ENCODE measurements at places on chromosomes 13 and 19.

DNA sequence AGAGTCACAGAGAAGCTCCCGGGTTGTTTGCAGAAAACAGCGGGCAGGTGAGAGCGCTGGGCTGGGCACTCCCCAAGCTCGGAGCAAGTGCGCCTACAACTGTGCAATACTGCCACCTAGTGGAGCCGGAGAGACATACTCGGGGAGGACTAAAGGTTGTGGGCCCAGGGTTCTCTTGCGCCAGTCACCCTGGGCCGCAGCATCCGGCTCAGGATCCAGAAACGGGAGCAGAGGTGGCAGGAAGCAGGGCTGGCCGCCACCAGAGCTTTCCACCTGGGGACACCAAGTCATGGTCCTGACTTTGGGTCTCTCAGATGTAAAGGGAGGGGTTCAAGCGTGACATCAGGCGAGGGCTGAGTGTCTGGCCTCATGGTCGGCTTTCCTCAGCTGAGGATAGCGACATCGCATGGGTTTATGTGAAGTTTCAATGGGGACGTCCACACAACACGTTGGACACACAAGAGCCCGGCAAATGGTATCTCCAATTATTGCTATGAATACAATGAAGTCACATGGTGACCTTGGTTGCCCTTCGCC lies 11.2 kb upstream of the KLK4 start:
- H3K4me3 ChIP-seq = no peak overlapping the region
- H3K27me3 ChIP-seq = no peaks in the 10 kb centered on the region
- peak; percentile 85 for DNase-seq

GRCh38 chr19:18966307-18966706 lies 25.3 kb upstream of the HOMER3 start:
- no peaks in the 10 kb centered on the region for H3K36me3 ChIP-seq
- no peaks in the 10 kb centered on the region for H3K27me3 ChIP-seq
- no peaks in the 10 kb centered on the region for H3K4me1 ChIP-seq
- DNase-seq = no peak
- H3K27ac ChIP-seq = peak overlapping the region; percentile 32

GRCh38 chr13:51134763-51135365 lies 23.8 kb upstream of the C13orf42 start:
- no peak for DNase-seq
- H3K4me3 ChIP-seq = no peak overlapping the region
- no peak overlapping the region for H3K27ac ChIP-seq
- no peaks in the 10 kb centered on the region for H3K27me3 ChIP-seq
- no peaks in the 10 kb centered on the region for H3K4me1 ChIP-seq

DNA sequence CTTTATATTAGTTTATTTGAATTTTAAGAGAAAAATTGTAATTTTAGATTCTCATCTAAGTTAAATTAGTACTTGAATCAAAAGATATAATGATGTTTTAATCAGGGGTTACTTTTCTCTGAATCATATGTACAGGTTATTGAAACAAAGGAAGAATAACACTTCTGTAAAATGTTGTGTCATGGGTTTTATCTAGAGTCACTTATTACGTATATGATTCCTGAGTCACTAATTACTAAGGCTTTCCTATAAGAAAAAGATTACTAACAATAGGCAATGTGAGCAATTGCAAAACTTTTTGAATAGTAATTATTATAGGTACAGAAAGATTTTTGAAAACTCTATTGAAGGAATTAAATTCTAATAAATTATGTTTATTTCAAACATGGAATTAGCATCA lies 99.2 kb upstream of the KLF5 start:
- no peaks in the 10 kb centered on the region for H3K4me1 ChIP-seq
- H3K36me3 ChIP-seq = no peaks in the 10 kb centered on the region
- no peaks in the 10 kb centered on the region for H3K27me3 ChIP-seq
- no peak overlapping the region for H3K4me3 ChIP-seq
- DNase-seq = no peak

GRCh38 chr19:44799627-44800346 lies 9.1 kb upstream of the BCAM start:
- no peaks in the 10 kb centered on the region for H3K4me1 ChIP-seq
- DNase-seq = no peak
- H3K27me3 ChIP-seq = no peaks in the 10 kb centered on the region
- no peak overlapping the region for H3K4me3 ChIP-seq
- H3K36me3 ChIP-seq = no peaks in the 10 kb centered on the region

DNA sequence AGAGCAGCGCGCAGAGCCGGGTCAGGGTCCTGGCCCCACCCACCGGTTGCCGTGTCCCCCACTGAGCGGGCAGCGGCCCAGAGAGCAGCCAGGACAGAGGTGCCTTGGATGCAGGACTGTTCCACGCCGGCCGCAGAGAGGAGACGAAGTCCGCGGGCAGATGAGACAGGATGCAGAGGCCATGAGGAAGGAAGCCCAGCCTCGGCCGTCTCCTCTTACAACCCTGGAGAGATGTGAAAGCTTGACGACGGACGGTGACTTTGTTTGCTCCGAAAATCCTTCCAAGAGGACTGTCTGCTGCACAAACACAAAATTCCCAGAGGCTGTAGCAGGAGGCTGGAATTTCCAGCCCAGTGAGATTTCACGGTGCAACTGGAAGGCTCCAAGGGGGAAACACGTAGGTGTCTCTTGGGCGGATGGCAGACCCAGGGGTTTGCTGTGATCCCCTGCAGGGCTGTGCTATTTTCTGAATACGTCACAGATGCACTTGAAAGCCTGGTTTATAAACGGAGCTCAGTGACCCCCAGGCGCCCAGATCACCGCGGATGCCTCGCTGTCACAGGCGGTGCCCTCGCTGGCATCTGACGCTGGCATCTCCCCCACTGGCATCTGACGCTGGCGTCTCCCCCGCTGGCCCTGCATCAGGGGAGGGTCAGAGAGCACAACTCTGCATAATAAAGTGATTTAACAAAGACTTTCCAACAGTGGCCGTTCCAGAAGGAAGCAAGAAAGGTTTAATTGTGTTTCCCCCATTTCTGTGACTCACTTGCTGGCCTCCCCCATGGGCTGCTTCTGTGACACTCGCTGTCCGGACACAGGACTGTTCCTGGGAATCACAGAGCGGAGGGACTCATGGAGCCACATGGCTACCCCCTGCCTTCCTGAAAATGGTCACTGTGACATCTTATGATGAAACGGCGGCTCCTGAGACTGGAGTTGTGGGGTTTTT lies 62.0 kb upstream of the C13orf46 start:
- no peaks in the 10 kb centered on the region for H3K36me3 ChIP-seq
- peak overlapping the region; percentile 48 for H3K27ac ChIP-seq
- no peak overlapping the region for H3K4me3 ChIP-seq
- DNase-seq = peak; percentile 65
- peaks cover 14% of the 10 kb centered on the region for H3K4me1 ChIP-seq
- no peaks in the 10 kb centered on the region for H3K27me3 ChIP-seq

GRCh38 chr13:23488442-23488841 lies 54.9 kb upstream of the SACS start:
- no peak overlapping the region for H3K4me3 ChIP-seq
- H3K27me3 ChIP-seq = no peaks in the 10 kb centered on the region
- DNase-seq = no peak
- peaks cover 4% of the 10 kb centered on the region for H3K4me1 ChIP-seq
- no peaks in the 10 kb centered on the region for H3K36me3 ChIP-seq

- H3K4me1 ChIP-seq = no peaks in the 10 kb centered on the region
- H3K27me3 ChIP-seq = no peaks in the 10 kb centered on the region
- H3K27ac ChIP-seq = no peak overlapping the region
- H3K36me3 ChIP-seq = no peaks in the 10 kb centered on the region
Observed at GRCh38 chr13:109357751-109358471, 428.5 kb downstream of the IRS2 start.

DNA sequence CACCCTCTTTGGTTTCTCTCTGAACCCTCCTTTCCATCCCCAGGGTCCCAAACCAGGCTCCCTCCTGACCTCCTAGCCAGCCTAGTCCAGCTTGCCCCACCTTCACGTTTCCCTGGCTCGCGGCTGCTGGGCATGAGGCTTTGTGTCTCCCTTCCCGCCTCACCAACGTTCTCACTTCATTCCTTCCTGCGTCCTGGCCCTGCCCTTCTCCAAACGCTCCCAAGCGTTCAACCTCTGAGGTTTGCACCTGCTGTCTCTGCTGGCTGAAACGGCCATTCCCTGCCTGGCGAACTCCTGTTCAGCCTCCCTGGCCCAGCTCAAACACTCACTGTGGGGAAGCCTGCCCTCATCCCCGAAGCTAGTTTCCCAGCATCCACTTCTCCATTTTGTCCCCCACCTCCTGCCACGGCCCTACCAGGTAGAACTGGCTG lies 12.4 kb downstream of the EPS8L1 start:
- H3K4me3 ChIP-seq = no peak overlapping the region
- H3K4me1 ChIP-seq = peaks cover 17% of the 10 kb centered on the region
- no peaks in the 10 kb centered on the region for H3K27me3 ChIP-seq
- no peak for DNase-seq

DNA sequence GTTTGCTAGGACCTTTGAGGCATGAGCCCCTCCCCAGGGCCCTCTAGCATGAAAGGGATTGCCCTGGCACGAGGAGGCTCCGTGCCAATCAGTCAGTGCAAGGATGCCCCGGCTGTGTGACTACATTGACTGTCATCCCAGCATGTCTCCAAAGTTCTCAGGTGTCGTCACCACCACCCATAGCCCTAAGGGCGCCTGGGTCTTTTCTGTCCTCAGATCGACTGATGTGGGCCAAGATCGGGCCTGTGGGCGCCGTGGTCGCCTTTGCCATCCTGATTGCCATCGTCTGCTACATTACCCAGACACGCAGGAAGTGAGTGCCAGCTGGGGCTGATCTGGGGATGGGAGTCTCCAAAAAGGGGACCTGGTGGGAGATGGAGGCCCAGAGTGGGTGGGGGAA lies 18.4 kb downstream of the MAG start:
- peak overlapping the region; percentile 12 for H3K4me3 ChIP-seq
- H3K36me3 ChIP-seq = no peaks in the 10 kb centered on the region
- peaks cover 43% of the 10 kb centered on the region for H3K4me1 ChIP-seq
- peak overlapping the region; percentile 63 for H3K27ac ChIP-seq

DNA sequence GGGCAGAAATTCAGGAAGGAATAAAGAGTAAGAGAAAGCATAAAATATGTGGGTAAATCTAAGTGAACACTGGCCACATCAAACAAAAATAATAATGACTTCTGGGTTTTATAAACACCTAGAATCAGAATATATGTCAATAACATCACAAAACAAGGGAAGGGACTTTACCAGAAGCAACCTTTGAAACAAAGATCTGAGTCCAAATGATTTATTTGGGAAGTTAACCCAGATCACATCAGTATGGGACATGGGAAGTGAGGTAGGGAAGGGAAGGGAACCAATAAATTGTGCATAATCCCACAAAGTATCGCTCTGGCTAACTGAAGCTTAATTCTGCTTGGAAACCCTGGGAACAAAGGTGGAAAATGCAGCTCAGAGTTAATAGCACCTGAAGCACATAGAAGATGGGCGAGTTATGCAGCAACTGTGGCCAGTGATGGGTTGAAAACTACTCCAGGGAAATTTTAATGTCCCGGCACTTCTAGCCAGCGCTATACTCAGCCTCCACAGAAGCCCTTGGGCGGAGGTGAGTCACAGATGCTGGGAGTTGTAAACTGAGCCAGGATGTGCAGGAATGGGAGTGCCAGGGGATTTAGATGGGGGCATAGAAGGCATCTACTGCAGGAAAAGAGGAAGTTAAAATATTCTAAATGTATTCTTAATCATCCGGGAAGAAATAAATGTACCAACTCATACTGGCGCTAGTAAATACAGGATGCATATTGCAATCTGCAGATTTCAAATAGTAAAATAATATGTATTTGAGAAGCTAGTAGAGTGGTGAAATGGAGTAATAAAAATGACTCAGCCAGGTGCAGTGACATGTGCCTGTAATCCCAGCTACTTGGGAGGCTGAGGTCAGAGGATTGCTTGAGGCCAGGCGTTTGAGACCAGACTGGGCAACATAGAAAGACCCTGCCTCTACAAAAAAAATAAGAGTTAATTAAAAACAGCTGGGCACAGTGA lies 34.2 kb upstream of the CEBPG start:
- H3K4me3 ChIP-seq = no peak overlapping the region
- H3K4me1 ChIP-seq = no peaks in the 10 kb centered on the region
- H3K36me3 ChIP-seq = no peaks in the 10 kb centered on the region
- no peak for DNase-seq
- H3K27me3 ChIP-seq = no peaks in the 10 kb centered on the region

DNA sequence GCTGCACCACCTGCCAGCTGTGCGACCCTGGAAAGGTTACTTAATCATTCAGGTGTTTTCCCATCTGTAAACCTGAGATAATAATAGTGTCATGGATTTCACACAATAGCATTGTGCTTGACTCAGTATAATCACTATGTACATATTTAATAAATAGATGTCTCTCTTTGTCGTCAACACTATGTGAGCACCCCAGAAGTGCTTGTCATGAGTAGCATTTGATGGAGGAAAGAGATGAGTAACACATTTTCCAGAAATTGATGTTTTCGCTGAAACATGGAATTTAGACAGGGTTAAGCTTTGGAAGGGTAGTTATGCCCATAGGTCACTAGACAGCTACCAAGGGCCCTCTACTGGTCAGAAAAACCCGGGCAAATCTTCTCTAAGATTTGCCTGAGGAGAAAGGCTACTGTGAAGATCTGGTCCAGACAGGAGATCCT lies 9.5 kb upstream of the MBNL2 start:
- H3K4me1 ChIP-seq = no peaks in the 10 kb centered on the region
- no peak overlapping the region for H3K4me3 ChIP-seq
- peak; percentile 47 for DNase-seq
- H3K36me3 ChIP-seq = no peaks in the 10 kb centered on the region

GRCh38 chr19:16778796-16779411 lies 50.3 kb upstream of the SIN3B start:
- DNase-seq = peak; percentile 90
- no peaks in the 10 kb centered on the region for H3K27me3 ChIP-seq
- H3K4me1 ChIP-seq = no peaks in the 10 kb centered on the region
- H3K4me3 ChIP-seq = no peak overlapping the region
- no peaks in the 10 kb centered on the region for H3K36me3 ChIP-seq

- H3K27ac ChIP-seq = no peak overlapping the region
- no peak for DNase-seq
- no peak overlapping the region for H3K4me3 ChIP-seq
- H3K27me3 ChIP-seq = no peaks in the 10 kb centered on the region
- H3K4me1 ChIP-seq = peaks cover 9% of the 10 kb centered on the region
Observed at GRCh38 chr13:79812070-79812850, 331.3 kb downstream of the NDFIP2 start.

DNA sequence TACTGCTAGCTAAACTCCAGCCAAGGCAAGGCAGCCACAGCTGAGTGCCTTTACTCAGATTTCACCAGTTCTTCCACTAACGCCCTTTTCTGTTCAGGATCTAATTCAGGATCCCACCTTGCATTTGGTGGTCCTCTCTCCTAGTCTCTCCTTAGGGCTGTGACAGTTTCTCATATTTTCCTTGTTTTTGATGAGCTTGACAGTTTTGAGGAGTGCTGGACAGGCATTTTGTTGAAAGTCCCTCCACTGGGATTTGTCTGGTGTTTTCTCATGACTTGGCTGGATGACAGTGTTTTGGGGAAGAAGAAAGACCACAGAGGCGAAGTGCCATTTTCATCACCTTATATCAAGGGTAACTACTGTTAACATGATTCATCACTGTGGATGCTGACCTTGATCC lies 162.3 kb upstream of the TSC22D1 start:
- no peak overlapping the region for H3K27ac ChIP-seq
- DNase-seq = no peak
- no peak overlapping the region for H3K4me3 ChIP-seq
- no peaks in the 10 kb centered on the region for H3K4me1 ChIP-seq
- H3K36me3 ChIP-seq = no peaks in the 10 kb centered on the region

GRCh38 chr19:41707871-41708371 lies 505 bp upstream of the CEACAM5 start:
- no peak overlapping the region for H3K27ac ChIP-seq
- no peaks in the 10 kb centered on the region for H3K27me3 ChIP-seq
- no peak overlapping the region for H3K4me3 ChIP-seq
- no peaks in the 10 kb centered on the region for H3K4me1 ChIP-seq

GRCh38 chr19:37770985-37771384 lies 8.4 kb downstream of the ZNF573 start:
- no peak for DNase-seq
- H3K4me3 ChIP-seq = no peak overlapping the region
- H3K27me3 ChIP-seq = no peaks in the 10 kb centered on the region

All from testis (tissue), 5 donors.